PC-9 (cell line): ENCODE measurements at places on chromosomes 4 and X. TPM values are rescaled to one million over a fixed set of nuclear protein-coding genes. Genes with fewer than 3 reads are reported as not detected.

GRCh38 chr4:7005571-7005970, 37.6 kb upstream of the TADA2B start:
- H3K4me1 ChIP-seq: no peaks in the 10 kb centered on the region
- H3K27me3 ChIP-seq: no peaks in the 10 kb centered on the region
- H3K27ac ChIP-seq: no peak overlapping the region
- no peak for DNase-seq

- H3K4me3 ChIP-seq: no peak overlapping the region
- H3K36me3 ChIP-seq: no peaks in the 10 kb centered on the region
- H3K27ac ChIP-seq: no peak overlapping the region
- no peak for DNase-seq
- H3K27me3 ChIP-seq: no peaks in the 10 kb centered on the region
Measured at GRCh38 chr4:21113496-21114223, 413.4 kb downstream of the PACRGL start.

The SPANXN3 gene
- total RNA-seq: not detected in 2 replicates

The RAP1GDS1 gene
- 21.5 and 25.7 TPM in 2 replicates for total RNA-seq

The XAGE1A gene
- not detected in 2 replicates for total RNA-seq

The IL21 gene
- not detected in 2 replicates for total RNA-seq

The F11 gene
- not detected in 2 replicates for total RNA-seq
